ENCODE measurements at places on chromosomes 6 and 20. TPM values are rescaled to one million over a fixed set of nuclear protein-coding genes. Genes with fewer than 3 reads are reported as not detected.

Gene BTBD3
- 14.4 TPM for total RNA-seq

Gene TREM1
- total RNA-seq: 0.17 TPM

Gene NRSN1
- not detected for total RNA-seq

Gene SMLR1
- total RNA-seq: not detected

Gene RPP21
- 66.5 TPM for total RNA-seq

Gene SLC17A3
- total RNA-seq: 1.0 TPM

Gene COL10A1
- not detected for total RNA-seq

Gene GSTA1
- not detected for total RNA-seq

Gene LY6G6D
- total RNA-seq: not detected

Gene PSORS1C2
- not detected for total RNA-seq

Gene PPIL1
- 41.6 TPM for total RNA-seq

Gene C6orf62
- total RNA-seq: 53.0 TPM

Gene ABHD16B
- total RNA-seq: not detected

Gene TAAR5
- not detected for total RNA-seq

Gene PRSS35
- not detected for total RNA-seq

Gene HLA-B
- total RNA-seq: 23.8 TPM

Gene PI3
- total RNA-seq: 2.2 TPM

Gene HRH3
- total RNA-seq: not detected

Gene TCP11
- total RNA-seq: not detected

Gene HMGCLL1
- 0.13 TPM for total RNA-seq

Gene APOM
- total RNA-seq: 3.7 TPM

Gene HAO1
- total RNA-seq: not detected

Gene TUBB2B
- 15.2 TPM for total RNA-seq

Gene DCDC2
- 2.7 TPM for total RNA-seq

Gene CALHM6
- not detected for total RNA-seq

Gene MYT1
- 0.44 TPM for total RNA-seq

Gene SLC17A9
- not detected for total RNA-seq

Gene ATP9A
- 16.1 TPM for total RNA-seq

Gene MTFR2
- total RNA-seq: 12.0 TPM

Gene BANF2
- not detected for total RNA-seq

Gene TP53TG5
- not detected for total RNA-seq

Gene CST5
- total RNA-seq: not detected

Gene HLA-DPB1
- not detected for total RNA-seq

Gene IL17A
- not detected for total RNA-seq

Gene EDEM2
- total RNA-seq: 51.9 TPM

Gene TPD52L1
- 52.0 TPM for total RNA-seq

Gene FAM50B
- total RNA-seq: 7.4 TPM

Gene GFRA4
- not detected for total RNA-seq
